ENCODE measurements at places on chromosomes 2 and 18. TPM values are rescaled to one million over a fixed set of nuclear protein-coding genes. Genes with fewer than 3 reads are reported as not detected.

DNA sequence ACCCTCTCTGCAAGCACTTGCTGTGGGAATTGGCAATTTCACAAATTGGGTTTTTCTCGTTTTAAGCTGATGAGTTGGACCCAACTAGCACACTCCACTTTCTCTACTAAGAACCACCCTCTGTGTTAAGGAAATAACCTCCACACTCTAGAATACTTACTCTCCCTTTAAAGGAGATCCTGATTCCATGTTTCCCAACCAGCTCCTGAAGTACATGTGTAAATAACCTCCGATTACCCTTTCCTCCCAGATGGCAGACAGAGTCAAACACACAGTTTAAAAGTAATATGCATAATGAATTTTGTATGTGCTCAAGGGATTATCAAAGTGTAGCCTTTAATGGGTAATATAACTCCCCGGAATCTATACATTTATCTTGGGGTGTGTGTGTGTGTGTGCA lies 171.3 kb upstream of the OSR1 start:
- DNase-seq = no peak

- DNase-seq = no peak
Observed at GRCh38 chr2:3108105-3108504, 269.5 kb downstream of the EIPR1 start.

DNA sequence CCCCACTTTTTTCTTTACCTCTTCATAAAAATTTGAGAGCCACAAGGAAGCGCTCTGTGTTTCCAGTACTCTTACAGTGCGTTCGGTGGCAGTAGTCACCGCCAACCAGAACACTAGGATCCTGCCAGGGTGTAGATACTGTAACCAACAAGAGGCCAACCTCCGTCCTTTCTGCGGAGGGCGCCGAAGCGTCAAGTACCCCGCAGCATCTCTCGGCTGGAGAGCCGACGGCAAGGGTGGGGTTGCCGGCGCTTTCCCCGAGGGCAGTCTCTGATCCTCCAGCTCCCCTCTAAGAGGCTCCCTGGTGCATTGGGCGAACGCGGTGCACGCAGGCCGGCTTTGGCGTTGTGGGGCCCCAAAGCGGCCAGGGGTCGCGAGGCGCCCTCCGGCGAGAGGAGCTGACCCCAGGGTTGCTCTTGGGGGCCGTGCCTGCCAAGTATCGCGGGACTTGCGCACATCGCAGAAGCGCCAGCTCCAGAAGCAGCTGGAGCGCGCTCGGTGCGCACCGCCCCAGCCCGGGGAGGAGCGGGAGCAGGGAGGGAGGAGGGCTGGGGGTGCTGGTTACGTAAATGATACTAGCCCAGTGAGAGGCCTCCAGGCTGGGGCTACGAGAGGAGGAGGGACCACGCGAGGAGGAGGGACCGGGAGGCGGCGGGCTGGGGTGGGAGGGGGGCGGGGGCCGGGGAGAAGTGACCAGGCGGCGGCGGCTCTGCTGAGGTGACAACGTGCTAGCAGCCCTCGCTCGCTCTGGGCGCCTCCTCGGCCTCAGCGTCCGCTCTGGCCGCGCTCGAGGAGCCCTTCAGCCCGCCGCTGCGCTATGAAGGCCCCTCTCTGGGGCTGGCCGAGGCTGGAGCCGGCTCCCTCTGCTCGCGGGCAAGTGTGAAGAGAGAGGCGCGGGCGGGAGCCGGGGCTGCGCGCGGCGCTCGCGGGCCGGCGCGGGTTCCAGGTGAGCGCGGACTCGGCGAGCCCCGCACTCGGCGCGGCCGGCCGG lies at the start of gene GALNT13:
TSS of gene GALNT13 (plus strand) at position 692 of the 991 bp plus-strand sequence.
- DNase-seq = no peak

DNA sequence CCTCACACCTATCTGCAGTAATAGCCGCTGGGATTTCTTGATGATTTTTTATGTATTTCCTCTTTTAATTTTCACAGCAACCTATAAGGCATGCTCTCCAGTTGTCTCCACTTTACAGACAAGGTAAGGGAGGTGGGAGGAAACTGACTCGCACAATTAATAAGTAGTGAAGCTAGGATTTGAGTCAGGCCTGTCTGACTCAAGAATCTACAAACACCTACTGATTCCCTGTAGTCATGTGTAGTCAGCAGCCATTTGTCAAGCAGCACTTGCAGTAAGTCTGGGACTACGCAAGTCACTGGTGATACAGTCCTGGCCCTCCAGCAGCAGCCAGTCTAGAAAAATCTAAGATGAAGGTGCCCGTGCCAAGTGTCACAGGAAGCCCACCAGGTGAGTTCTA lies 193.6 kb upstream of the PKDCC start:
- DNase-seq = no peak

GRCh38 chr2:21356086-21356856 lies 232.5 kb downstream of the TDRD15 start:
- no peak for DNase-seq

DNA sequence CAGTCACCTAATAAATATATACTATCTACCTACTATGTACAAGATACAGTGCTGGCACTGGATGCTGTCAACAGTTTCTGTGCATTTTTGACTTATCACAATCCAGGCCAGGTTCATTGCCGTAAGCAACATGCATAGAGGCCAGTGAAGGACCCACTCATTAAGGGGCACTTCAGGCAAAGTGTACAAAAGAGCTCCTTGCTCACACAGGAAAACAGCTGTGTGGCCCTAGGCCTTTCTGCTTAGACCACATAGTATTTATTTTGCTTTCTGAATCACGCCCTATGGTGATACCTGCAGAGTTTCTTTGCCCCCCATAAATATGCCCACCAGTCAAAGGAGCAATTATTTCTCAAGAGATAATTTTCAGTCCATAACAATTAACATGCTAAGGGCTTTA lies 39.6 kb upstream of the STAT4 start:
- DNase-seq = no peak

DNA sequence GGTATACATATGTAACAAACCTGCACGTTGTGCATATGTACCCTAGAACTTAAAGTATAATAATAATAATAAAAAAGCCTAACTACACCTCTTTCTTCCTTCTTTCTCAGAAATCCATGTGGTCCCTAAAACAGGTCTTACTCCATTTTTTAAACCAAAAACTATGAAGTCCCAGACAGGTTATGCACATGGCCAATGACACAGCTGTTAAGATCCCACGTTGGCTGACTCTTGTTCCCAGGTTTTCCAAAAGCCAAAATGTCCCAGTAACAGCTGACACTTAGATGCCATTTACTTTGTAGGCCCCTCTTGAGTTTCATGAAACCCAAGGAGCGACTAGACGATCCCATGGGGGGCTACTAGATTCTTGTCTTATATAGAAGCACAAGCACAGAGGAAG lies 97.0 kb downstream of the KCNF1 start:
- DNase-seq = no peak

- no peak for DNase-seq
Observed at GRCh38 chr2:143230506-143231253, 101.5 kb downstream of the ARHGAP15 start.

GRCh38 chr2:239831861-239832489 lies 193.2 kb downstream of the NDUFA10 start:
- DNase-seq = peak; percentile 23

GRCh38 chr2:7269106-7269643 lies 352.0 kb downstream of the RNF144A start:
- no peak for DNase-seq

- DNase-seq = peak; percentile 63
Observed at GRCh38 chr18:55779691-55780585, 191.9 kb upstream of the TCF4 start.

Gene SPC25
- total RNA-seq = 0.36 TPM

Gene SALL3
- total RNA-seq = 0.09 TPM

Gene FSHR
- total RNA-seq = not detected

Gene UGT1A7
- not detected for total RNA-seq
